GDM1 (cell line): ENCODE measurements at places on chromosomes 7 and 10.

GRCh38 chr7:26388256-26388655 is 96.6 kb downstream of the SNX10 start:
- DNase-seq = no peak

- DNase-seq = no peak
These were observed 63.7 kb downstream of the GRM8 start for GRCh38 chr7:127189074-127189473.

DNA sequence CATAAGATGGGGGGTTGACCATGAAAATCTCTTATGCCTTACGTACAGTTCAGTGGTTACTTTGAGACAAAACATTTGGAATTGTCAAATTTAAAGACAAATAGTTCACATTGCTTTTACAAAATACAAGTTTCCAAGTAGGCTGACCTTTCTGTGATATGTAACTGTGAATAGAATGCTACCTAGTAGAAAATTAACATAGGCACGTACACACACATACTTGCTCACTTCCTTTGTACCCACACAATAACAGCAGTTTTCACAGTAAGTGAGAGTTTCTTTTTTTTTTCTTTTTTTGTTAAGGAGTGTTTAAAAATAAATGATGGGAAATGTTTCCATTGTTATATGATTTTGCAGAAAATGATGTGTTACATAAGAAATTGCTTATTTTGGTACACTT is 53.3 kb upstream of the SP8 start:
- DNase-seq = no peak

DNA sequence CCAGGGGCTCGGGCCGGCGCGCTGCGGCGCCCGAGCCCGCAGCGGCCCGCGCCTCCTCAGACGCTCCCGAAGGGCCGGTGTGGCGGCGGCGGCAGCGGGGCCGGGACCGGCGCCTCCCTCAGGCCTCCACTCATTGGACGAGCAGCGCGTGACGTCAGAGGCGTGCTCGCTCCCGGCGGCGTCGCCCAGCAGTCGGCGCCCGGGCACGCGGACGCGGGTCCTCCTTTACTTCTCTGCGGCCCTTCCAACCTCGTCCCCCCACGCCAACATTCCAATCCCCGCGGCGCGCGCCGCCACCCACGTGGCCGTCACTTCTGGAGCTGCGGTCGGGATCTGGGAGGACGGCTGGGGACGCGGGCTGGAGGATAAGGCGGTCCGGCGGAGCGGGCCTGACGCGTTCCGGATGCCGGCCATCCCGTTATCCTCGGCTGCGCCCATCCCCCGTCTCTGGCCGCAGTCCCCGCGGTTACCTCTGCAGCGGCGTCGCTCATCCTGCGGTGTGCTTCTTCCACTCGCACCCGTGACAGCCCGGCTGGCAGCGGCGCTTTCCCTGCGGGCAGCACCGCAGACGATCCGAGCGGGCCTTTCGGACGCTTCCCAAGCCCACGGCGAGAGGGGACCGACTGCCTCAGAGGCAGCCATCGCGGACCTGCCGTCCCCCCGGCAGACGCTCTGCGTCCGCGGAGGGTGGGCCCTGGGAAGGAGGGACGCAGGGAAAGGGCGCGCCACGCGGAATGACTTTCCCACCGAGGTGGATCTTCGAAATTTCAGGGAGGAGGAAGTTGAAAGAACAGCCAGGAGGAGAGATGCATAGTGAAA is at the start of gene PDZD8:
TSS of gene PDZD8 (minus strand) at position 81 of the 819 bp plus-strand sequence. CDS start 213 bp downstream, outside the sequence.
- DNase-seq = peak; percentile 92

- DNase-seq = no peak
These were observed 438.9 kb downstream of the DNAJB6 start for GRCh38 chr7:157775560-157776332.

- no peak for DNase-seq
These were observed 12.8 kb downstream of the OR13A1 start for GRCh38 chr10:45302573-45302972.

GRCh38 chr7:30201161-30201666 is 66.4 kb downstream of the MTURN start:
- no peak for DNase-seq

DNA sequence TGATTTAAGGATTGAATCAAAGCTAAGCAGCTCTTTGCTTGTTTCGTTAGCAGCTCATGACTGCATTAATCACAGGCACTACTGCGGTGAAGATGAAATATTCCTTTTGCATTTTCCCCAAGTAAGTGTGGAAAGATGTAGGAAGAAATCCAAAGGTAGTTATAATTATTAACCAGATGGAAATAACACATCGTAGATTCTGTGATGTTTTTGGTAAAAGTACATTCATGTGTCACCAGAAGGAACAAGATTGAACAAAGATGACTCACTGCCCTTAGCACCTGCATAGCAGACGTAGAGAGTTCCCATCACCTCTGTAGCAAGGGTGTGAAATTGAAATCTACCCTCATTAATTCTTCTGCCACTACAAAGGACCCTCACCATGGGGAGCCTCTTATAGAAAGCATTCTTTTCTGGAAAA is 37.1 kb downstream of the SMURF1 start:
- no peak for DNase-seq

GRCh38 chr10:96017191-96017687 is 26.1 kb upstream of the CCNJ start:
- DNase-seq = peak; percentile 12

GRCh38 chr10:8365935-8366911 is 311.7 kb downstream of the GATA3 start:
- DNase-seq = no peak

DNA sequence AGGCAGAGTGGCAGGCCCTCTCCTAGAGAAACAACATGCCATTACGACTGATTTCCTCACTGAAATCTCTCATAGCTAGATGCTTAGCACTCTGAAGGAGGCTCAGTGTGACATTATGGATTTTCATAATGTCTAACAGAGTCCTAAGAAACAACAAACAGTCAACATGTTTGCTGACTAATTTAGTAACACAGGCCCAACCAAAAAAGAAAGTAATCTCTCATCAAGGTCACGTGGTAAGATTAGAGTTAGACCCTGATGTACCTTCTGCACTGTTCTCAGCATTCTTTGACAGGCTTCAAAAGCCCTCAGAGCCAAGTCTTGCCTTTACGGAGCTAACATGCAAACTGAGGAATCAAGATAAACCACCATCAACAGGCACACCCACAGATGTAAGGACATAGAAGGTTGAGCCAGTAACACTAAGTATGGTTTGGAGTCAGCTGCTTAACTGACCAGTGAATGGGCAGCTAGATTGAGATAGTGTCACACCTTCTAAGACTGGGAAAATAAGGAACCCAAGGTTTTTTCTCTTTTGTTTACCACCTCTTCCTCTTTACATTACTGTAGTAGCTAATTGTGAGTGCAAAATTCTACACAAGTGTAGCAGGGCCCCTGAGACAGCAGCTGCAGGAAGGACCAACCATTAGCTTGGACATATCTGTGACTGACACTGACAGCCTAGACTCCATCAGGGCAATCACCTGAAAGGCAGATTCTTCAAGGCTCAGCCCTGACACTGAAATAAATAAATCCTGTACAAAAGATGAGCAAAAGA is 15.3 kb upstream of the KCNIP2 start:
- no peak for DNase-seq

GRCh38 chr7:31882187-31882586 is 188.0 kb downstream of the PDE1C start:
- DNase-seq = no peak

- DNase-seq = no peak
These were observed 13.4 kb downstream of the RPP30 start for GRCh38 chr10:90885176-90885575.

DNA sequence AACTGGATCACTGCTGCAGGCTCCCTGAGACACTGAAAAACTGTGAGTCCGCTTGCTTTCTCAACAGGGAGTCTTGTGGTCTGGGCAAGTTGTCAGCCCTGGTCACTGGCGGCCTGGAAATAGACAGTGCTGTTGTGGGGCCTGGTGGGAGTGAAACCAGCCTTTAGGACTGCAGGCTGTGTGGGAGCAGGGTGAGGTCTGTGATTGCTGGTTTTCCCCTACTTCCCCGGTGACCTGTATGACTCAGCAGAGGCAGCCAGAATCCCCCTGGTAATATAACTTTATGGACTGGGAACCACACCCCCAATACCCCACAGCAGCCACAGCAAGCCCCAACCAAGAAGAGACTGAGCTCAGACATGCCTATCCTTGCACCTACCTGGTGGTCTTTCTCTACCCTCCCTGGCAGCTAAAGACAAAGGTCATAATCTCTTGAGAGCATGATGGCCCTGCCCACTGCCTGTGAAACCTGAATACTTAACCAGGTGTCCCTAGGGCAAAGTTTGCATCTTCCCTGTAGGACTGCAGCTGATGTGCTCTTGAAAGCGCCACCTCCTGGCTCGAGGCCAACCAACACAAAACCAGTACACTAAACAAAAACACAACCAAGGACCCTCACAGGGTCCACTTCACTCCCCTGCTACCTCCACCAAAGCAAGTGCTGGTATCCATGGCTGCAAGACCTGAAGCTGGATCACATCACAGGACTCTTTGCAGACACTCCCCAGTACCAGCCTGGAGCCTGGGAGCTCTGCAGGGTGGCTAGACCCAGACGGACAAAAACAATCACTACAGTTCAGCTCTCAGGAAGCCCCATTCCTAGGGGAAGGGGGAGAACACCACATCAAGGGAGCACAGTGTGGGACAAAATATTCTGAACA is 7.2 kb upstream of the ADAM22 start:
- DNase-seq = no peak

DNA sequence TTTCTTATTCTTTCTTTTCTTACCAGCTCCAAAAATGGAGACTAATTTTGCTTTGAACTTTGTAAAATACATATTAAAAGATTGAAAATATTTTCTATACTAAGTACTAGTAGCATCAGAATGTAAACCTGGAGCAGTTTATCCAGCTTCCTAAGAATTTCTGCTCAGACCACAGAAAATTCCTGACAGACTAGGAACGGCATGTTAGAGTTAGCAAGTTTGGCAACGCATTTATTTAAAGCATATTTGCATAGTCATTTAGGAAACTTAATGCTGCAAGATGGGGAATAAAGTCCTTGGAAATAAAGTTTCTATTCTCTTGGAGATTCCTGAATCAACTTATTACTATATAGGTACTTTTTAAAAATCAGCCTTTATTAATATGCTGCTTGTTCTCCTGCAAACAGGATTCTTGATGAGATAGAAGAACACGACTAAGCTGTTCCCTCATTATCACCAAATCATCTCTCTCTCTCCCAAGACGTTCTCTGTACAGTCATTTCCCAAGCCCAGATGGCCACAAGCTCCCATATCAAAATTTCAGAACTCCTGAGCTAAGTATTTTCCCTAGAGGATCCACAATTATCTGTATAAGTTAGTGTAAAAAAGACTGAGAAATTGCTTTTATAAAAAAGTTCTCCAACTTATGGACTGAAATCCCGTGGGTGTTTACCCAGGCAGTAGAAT is 305.8 kb upstream of the NEBL start:
- no peak for DNase-seq

DNA sequence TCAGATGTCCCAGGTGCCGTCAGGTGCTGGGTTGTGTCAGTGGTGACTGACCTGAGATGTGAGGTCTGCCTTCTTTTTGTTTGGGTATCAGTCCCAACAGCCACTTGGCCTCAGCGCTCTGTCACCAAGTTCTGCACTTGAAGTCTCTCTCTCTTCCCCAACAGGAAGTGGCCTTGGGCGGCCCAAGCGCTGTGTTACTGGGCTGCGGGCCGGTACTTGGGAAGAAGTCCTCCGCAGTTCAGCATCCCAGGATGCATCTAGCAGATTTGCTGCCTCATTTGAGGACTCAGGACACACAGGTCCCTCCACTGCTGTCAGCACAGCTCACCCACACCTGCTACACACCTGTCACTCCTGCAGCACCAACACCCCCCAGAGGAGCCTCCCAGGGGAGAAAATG is 40.1 kb downstream of the LYZL2 start:
- DNase-seq = no peak

DNA sequence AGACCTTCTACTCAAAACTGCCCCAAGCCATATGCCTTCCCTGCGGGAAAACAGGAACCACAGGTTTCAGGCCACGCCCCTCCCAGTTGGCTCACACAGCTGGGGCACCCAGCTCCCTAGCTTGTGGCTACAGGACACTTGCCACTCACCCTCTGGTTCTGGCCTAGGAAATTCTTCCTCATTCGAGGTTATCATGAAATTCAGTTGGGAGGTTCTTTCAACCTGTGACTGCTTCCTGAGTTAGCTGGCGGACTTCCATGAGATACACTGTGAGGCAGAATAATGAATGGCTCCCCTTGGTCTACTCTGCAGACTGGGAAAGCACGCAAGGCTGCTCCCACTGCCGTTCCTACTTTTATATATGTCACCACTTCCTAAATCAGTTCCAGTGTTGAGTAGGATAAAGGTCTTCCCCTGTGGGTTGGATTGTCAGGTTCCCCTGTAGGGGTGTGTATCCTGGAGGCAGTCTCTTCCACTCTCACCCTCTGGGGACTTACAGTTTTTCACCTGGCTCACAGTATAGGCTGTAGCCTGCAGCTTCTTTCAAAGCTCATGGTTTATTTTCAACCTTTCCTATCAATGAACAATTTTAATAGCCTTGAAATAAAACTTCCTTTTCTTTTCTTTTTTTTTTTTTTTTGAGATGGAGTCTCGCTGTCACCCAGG is 37.0 kb downstream of the GPR22 start:
- no peak for DNase-seq

- DNase-seq = no peak
These were observed 85.9 kb downstream of the FAM204A start for GRCh38 chr10:118256209-118256608.

DNA sequence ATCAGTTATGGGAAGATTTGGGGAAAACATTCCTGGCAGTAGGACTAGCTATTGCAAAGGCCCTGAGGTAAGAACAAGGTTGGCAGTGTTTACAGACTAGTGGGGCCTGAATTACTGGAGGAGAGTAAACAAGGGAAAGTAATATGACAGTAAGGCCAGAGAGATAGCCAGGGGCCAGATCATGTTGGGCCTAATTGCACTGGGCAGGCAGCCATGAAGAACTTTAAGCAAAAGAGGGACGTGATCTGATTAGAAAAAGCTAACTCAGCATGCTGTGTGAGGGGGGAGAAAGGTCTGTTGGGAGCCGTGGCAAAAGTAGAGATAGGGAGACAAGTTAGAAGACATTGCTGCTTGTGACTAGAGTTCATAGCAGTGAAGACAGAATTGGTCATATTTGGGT is 9.2 kb downstream of the NUP42 start:
- no peak for DNase-seq

DNA sequence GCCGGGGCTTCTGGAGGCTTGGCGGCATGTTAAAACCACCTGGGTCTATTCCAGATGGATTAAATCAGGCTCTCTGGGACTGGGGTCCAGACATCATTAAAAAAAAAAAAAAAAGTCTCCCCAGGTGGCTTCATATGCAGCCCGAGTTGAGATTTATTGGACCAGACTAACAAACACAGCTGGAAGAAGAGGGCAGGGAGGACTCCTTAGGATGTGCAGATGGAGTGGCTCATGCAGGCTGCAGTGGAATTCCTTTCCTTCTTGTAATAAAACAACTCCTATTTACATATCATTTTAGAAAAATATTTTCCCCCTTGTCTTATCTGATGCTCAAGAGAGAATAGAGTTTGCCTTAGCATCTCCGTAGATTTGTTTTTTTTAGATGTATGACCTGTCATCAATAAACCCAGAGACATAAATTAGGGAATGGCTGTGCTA is 238.1 kb downstream of the CAMK1D start:
- DNase-seq = no peak

DNA sequence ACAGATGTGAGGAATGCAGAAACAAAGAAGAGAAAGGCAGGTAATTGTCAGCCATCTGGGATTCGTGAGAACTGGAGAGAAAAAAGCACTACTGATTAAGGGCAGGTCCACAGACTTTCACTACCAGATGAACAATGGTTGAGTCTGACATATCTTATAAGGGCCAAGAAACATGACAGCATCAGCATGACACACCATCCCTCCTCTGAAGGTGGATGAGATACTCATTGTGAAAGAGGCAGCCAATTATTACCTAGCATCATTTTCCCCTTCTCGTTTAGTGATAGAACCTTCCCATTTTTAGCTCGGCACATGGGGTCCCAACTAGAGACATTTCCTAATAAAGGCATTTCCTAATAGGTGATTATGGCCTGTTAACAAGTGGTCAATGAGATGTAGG is 19.2 kb upstream of the MET start:
- DNase-seq = no peak
